Activated naive CD4-positive, alpha-beta T cell treated with anti-CD3 and anti-CD28 coated beads for 36 hours (primary cell): ENCODE measurements at places on chromosomes 4 and X.

DNA sequence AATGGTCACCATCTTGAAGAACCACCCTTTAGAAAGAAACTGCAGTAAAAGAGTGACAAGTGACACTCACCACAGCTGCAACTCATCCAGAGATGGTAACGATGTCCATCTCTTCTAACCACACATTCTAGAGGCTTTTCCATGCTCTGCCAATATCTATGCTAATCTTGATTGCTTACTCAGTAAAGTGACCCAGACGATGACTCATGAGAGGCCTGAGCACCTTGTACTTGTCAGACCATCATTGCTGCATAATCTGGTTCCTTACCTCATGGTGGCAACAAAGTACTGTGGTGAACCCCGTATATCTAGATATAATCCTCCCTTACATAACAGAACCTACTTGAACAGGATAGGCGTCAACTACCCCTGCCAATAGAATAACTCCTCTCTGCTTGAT is 75.6 kb downstream of the CCNG2 start:
- DNase-seq: no peak

DNA sequence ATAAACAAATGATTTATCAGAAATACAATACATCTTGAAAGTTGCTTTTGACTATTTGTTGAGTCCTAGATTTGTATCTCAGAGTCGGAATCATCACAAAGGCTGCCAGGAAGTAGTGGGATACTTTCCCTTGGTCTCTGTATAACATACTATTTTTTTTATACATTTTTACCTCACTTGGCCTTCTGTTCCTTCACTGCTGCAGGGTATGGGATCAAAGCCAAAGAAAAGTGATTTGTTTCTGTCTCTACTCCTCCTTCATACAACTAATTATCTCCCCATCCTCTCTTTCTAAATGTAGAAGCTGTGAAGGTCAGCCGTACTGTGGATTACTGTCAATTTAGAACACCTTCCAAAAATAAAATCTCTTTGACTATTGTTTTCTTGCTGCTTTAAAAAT is 24.9 kb downstream of the PALLD start:
- no peak for DNase-seq

- no peak for DNase-seq
Observed at GRCh38 chr4:1738410-1738809, 17.1 kb downstream of the TACC3 start.

DNA sequence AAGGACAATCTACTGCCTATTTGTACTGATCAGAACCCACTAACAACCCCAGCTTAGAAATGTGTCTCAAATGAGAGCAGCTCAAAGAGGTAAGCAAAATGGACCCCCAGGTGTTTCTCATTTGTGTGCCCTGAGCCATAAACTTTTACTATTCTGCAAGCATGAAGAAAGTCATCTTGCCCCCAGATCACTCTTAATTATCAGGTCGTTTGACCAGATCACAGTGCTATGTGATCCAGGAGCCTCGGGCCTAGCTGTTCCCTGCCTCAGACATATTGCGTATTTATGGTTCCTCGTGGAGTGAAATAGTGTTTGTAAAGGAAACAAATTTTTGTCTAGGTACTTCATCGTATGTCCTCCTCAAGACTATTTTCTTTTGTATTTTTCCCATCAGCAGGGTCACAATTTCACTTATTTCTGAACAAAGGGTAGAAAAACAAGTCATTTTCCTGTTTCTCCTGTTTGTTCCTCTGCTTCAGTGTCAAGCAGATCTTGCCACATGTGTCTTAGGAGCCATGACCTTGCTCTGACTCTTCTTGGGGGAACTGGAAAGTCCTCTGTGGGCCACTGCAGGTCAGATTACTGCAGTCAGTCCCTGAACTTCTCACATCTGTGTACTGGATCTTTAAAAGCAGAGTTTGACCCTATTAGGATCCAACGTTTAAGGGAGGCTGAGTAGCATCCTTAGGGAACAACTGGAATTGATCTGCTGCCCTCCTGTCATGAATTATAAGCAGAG is 194.9 kb downstream of the PALLD start:
- DNase-seq: no peak

- no peak for DNase-seq
Observed at GRCh38 chr4:82429728-82430192, 502 bp downstream of the HNRNPDL start.

- DNase-seq: no peak
Observed at GRCh38 chr4:16770710-16771285, 127.6 kb downstream of the LDB2 start.

GRCh38 chr4:180448306-180448705 is 1794.9 kb upstream of the TENM3 start:
- DNase-seq: no peak

GRCh38 chr4:147909225-147909624 is 177.3 kb downstream of the ARHGAP10 start:
- DNase-seq: no peak

GRCh38 chrX:149871940-149872339 is 9.0 kb upstream of the MAGEA8 start:
- DNase-seq: peak; percentile 71

DNA sequence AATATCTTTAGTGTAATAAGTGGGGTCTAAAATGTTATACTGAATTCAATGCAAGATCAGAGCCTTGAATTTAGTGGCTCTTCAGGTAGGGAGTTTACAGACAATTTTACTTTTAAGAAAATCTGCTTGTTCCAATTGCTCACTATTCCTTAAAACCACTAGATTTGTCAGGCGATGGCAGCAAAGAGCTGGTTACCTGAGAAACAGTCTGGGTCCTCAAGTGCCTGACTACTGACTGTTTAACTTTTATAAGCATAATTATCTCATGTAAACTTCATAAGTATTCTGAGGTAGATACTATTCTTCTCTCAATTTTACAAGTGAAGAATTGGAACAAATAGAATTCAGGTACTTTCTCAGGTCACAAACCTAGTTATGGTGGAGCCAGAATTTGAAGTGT is 84.3 kb downstream of the RRAGB start:
- no peak for DNase-seq

GRCh38 chrX:70254909-70255308 is 5.1 kb downstream of the P2RY4 start:
- DNase-seq: no peak
